H4 (cell line): ENCODE measurements at places on chromosomes 2 and 18. TPM values are rescaled to one million over a fixed set of nuclear protein-coding genes. Genes with fewer than 3 reads are reported as not detected.

Gene DNAJC5G
- not detected in 2 replicates for total RNA-seq

DNA sequence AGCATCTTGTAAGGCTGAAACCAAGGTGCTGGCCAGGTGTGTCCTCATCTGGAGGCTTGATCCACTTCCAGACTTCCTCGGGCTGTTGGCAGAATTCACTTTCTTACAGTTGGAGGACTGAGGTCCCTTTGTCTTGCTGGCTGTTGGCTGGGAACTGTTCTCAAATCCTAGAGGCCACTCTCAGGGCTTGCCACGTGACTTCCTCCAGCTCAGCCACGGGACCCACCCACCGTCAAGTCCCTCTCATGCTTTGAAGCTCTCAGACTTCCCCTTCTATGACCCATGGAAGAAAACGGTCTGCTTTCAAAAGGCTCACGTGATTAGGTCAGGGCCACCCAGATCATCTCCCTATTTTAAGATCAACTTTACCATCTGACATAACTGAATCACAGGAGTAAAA is 77.1 kb downstream of the SMAD4 start:
- DNase-seq, result no peak

DNA sequence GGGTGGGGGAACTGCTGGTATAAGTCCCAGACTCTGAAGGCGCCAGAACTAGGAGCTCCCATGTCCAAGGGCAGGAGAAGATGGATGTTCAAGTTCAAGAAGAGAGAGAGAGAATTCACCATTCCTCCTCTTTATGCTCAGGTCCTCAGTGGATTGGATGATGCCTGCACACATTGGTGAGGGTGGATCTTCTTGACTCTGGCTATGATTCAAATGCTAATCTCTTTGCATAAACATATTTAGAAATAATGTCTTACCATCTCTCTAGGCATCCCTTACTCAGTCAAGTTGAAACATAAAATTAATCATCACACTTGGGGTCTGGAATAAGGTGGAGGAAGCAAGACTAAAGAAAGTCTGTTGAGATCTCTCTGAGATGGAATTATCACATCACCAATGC is 210.6 kb upstream of the CHST9 start:
- no peak for DNase-seq

Gene PPP4R1
- total RNA-seq, result 56.3 and 70.2 TPM in 2 replicates

GRCh38 chr2:501130-501529 is 176.1 kb downstream of the TMEM18 start:
- DNase-seq, result no peak

Gene COL4A4
- 0.17 and 0.18 TPM in 2 replicates for total RNA-seq

Gene ZNF804A
- total RNA-seq, result 4.0 and 6.0 TPM in 2 replicates

- DNase-seq, result peak; percentile 2
These were observed 1.5 kb downstream of the KIF1A start for GRCh38 chr2:240818293-240819125.

Gene POMC
- total RNA-seq, result not detected in 2 replicates

Gene ZNF396
- 1.3 and 3.1 TPM in 2 replicates for total RNA-seq

DNA sequence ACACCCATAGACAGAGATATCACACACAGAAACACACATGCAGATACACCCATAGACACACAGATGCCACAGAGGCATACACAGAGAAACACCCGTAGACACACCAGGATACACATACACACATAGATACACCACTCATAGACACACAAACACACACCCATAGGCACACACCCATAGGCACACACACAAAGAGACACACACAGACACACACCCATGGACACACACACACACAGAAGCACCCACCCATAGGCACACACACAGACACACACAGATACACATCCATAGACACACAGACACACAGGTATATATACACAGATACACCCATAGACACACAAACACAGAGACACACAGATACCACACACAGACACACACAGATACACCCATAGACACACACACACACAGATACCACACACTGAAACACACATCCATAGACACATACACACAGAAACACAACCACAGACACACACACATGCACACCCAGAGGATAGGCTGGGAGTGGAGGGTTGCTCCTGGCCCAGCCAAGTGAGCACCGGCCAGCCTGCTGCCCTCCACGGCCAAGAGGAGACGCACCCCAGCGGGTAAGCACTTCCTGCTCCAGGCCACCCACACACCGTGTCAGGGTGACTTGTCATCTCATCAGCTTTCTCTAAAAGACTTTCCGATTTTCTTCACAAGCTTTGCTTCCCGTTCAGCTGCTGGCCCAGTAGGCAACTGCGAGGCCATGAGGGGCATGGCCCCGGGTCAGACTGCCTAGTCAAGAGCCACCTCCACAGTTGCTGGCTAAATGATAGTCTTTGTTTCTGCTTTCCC is 14.1 kb upstream of the CNNM3 start:
- no peak for DNase-seq

DNA sequence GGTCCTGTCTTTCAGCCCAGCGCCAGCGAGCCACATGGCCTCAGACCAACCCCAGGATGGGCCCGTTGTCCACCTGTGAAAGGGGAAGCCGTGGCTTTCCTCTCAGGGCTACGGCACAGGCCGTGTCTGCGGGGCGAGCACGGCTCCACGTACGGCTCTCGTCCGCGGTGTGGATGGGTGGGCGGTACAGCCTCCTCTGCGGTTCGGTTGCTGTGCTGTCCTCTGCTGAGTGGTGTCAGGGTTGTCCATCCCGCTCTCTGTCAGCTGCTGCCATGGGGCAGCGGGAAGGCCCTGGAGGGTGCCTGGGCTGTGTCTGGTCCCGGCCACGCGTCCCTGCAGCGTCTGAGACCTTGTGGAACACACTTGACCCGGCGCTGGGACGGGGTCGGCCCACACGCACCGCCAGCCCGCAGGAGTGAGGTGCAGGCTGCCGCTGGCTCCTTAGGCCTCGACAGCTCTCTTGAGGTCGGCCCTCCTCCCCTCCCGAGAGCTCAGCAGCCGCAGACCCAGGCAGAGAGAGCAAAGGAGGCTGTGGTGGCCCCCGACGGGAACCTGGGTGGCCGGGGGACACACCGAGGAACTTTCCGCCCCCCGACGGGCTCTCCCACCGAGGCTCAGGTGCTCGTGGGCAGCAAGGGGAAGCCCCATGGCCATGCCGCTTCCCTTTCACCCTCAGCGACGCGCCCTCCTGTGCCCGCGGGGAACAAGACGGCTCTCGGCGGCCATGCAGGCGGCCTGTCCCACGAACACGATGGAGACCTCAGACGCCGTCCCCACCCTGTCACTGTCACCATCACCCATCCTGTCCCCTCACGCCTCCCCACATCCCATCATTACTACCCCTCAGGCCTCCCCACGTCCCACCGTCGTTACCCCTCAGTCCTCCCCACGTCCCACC is 128.7 kb downstream of the NFATC1 start:
- no peak for DNase-seq

- peak; percentile 51 for DNase-seq
These were observed 321.1 kb downstream of the SATB2 start for GRCh38 chr2:199136681-199137080.

DNA sequence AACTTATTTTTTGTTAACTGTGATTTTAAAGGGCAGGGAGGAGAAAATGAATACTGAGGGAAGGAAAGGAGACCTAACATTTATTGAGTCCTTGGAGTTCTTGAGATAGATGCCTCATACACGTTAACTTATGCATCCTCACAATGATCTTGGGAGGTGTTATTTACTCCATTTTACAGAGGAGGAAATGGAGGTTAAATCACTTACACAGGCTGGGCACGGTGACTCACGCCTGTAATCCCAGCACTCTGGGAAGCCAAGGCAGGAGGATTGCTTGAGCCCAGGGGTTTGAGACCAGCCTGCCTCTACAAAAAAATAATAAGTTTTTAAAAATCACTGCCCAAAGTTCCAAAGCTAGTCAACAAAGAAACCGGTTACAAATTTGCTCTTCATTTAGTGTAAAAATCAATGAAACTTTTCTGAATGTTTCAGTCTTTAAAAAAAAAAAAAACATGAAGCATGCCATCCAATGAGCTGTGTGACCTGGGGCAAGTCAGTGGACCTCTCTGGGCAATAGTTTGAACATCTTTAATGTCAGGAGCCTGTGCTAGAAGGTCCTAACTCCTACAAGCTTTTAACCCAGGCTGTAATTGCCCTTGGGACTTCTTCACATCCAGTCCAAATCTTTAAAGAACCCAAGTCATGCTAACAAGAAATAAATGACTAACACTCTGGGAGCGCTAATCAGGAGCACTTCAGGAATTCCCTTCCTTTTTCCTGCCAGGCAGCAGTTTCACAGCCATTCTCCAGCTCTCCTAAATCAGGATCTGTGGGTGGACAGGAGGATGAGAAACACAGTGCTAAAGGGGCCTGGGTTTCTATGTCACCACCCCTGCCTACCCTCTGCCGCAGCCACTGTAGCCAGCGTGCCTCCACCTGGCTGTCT is 176.4 kb downstream of the TMEM247 start:
- DNase-seq, result no peak

- no peak for DNase-seq
These were observed 77.4 kb upstream of the GCFC2 start for GRCh38 chr2:75788154-75788553.

DNA sequence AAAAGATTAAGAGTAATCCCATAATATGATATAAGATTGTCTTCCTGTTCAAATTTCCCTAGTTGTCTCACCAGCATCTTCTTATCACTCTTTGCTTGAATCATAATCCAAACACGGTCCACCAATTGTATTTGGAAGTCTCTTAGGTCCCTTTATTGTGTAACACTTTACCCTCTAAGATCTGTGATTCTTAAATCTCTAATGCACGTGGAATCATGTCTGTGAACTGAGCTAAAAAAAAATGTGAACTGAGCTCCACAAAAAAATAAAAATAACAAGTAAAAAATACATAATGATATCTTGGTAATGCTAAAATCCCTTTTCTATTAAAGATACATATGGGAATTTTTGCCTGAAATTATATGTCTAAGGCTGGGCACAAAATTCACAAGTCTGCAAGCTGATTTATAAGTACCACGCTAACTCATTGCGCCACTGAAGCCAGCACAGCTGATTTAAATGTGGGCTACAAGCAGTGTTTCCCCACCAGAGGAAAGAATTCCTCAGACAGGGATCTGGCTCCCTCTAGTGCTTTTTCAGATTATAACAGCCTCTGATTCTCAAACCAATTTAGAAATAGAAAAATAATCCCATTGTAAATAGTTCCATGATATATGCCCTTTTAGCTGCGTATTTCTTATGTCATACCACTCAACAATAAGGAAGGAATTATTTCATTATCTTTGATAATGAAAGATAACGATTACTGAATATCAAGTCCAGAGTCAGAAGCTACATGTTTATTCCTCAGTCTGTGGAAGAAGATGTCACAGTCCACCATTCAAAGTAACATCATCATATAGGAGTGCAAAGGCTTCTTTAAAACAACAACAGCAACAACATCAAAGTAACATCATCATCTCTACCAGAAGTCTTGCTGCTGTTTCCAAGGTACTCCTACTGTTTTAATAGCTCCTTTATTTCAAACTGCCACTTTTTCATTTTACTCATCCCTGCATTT is 22.9 kb downstream of the RBM43 start:
- DNase-seq, result peak; percentile 72

- no peak for DNase-seq
These were observed 34.1 kb downstream of the BCL11A start for GRCh38 chr2:60519231-60519863.

GRCh38 chr2:233410196-233410760 is 56.0 kb downstream of the DGKD start:
- DNase-seq, result no peak

GRCh38 chr18:26941584-26941983 is 76.1 kb upstream of the AQP4 start:
- DNase-seq, result no peak

Gene FEZ2
- total RNA-seq, result 17.7 and 26.5 TPM in 2 replicates

GRCh38 chr2:151905963-151906632 is 77.9 kb upstream of the ARL5A start:
- DNase-seq, result no peak

- DNase-seq, result no peak
These were observed 434.7 kb downstream of the EPHA4 start for GRCh38 chr2:221137385-221137784.

Gene FEV
- not detected in 2 replicates for total RNA-seq
